ENCODE measurements at places on chromosomes 16 and 17. TPM values are rescaled to one million over a fixed set of nuclear protein-coding genes. Genes with fewer than 3 reads are reported as not detected.

The RAP1GAP2 gene
- total RNA-seq = 45.4 TPM

DNA sequence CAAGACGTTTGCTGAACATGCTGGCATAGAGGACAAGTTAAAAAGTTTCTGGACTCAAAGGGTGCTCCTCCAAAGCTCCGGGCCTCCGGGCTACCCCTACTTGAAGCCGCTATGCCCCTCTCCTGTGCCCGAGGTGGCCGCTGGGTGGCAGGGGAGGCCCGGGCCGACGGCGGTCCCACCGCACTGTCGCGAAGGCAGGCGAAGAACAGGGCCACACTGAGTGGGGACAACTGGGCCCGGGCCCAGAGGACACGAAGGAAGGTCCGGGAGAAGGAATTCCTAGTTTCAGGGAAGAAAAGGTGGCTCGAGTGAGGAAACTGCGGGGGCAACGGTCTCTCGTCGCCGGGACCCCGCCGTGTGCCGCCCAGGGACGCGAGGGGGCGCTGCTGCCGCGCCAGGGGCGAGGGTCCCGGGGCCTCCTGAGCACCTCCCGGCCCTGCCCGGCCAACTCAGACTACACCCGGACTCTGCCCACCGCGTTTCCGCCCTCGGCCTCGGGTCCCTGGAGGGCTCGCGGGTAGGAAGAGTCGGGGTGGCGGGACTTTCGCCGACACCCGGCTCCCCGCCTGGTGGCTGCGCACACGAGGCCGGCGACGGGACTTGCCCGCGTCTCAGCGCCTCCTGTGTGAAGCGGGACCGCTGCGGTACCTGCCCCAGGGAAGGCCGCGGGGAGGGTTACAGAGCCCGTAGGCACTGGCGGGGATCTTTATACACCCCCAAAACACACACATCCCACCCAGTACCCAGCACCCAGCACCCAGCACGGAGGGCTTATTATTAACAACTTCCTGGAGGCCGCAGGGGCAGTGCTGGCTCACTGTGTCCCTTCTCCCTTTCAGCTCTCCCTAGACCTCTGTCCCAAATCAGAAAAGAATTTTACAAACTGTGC lies 772 bp upstream of the CHCT1 start:
- peak; percentile 63 for DNase-seq

The KRTAP17-1 gene
- not detected for total RNA-seq

DNA sequence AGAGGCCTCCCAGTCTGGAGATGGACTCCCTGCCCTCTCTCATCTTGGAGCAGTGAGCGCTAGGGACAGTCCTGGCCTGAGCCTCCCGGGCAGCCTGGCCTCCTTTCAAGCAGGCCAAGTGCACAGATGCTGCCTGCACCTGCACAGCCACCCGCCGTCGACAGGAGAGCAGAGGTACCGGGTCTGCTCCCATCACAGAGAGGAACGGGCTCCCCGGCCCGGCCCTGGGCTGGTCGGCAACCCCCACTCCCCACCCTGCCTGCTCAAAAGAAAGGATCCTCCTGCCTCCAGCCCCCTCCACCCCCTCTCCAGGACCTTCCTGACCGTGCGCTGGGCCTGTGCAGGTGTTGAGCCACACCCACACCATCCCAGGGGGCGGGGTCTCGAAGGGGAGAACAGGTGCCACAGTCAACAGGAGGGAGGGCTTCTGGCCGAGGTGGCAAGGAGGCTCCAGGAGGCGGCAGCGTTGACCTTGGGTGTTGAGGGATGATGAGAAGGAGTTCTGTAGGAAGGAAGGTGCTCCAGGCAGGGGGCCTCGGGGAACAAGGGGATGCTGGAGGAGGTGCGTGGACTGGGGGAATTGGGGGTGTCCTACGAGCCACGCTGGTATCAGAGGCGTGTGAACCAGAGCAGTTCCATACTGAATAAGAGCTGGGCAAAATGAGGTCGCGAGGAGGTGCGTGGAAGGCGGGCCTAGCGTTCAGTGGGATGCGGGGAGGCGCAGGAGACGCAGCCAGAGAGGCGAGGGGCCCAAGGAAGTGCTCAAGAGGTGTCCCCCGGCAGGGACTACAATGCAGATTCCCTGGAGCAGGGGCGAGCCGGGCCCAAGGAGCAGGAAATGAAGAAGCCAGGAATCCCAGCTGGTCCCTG lies 967 bp upstream of the CDH15 start:
- peak; percentile 88 for DNase-seq

The KRT32 gene
- not detected for total RNA-seq

- DNase-seq = no peak
These were observed 639.1 kb downstream of the MAF start for GRCh38 chr16:78961464-78961863.

The NOG gene
- 0.16 TPM for total RNA-seq

DNA sequence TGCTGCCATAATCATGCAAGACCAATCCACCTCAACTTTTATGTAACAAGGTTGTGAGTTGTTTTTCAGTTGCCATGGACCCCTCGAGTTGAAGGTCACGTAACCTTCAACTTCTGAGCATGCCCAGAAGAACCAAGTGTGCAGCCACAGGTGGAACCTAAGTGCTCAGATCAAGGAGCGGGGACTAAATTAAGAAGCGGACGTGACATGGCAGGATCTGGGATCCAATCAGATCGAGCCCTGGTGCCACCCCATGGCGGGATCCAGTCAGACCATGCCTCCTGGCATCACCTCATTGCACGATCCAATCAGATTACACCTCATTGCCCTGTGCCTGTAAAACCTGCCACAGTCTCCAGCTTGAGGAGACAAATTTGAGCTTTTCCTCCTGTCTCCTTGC lies 204.5 kb upstream of the CDH5 start:
- no peak for DNase-seq

DNA sequence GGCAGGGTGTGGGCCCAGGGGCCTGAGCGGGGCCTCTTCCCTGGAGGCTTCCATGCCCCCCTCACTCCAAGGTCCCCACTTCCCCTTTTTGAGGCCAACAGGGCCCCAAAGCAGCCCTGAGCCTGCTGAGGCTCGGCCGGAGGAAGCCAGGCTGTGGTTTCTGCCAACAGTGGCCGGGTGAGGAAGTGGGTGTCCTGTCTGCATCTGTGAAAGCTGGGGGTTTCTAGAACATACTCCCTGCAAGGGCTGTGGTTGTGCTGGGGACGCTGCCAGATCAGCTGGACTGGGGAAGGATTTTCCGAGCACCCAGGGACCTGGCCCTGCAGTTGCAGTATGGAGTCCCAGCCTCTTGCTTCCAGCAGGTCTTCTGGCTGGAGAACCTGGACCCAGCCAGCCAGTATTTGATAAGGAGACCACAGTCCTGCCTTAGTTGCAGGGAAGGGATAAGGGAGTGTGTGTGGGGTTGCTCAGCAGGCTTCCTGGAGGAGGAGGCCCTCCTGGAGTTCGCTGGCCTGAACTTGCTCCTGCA lies 15.7 kb downstream of the ADCY7 start:
- peak; percentile 69 for DNase-seq

The PRAC2 gene
- 19.4 TPM for total RNA-seq

- no peak for DNase-seq
These were observed 46.1 kb upstream of the SLC25A19 start for GRCh38 chr17:75335315-75335714.

DNA sequence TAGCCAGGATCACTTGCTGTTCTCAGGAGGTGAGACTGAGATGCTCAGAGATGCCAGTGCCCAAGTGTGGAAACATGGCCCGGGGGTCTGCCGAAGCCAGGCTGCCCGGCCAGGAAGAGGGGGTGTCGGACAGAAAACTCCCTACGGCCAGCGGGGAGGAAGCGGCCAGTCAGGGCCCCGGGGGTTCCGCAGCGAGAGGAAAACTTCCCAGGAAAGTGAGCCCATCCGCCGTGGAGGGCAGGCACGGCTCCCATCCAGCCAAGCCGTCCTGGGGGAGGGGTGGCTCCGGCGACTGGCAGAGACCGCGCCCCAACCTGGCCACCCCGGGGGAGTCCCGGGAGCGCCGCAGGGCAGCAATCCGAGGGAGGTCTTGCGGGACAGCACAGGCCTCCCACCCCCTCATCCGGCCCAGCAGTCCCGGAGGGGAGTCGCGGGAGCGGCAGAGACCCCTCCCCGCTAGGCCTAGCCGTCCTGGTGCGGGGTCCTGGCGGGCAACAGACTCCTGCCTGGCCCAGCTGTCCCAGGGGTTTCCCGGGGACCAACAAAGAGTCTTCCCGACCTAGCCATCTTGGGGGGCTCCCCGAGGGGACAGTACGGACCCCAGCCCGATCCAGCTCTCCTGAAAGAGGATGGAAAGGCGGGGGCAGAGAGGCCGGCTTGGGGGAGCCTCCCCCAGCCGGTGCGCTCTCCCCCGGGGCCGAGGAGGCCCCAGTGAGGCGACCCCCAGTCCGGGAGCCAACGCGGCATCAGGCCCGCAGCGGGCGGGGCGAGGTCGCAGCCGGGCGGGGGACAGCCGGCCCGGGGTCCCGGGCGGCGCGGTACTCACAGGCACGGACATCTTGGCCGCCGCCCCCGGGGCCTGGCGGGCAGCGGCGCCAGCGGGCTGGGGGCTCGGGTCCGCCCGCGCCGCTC lies 13.8 kb upstream of the BCAR1 start:
- peak; percentile 74 for DNase-seq

The ERN2 gene
- 191 TPM for total RNA-seq

GRCh38 chr16:87431926-87432325 lies 39.8 kb downstream of the MAP1LC3B start:
- no peak for DNase-seq

DNA sequence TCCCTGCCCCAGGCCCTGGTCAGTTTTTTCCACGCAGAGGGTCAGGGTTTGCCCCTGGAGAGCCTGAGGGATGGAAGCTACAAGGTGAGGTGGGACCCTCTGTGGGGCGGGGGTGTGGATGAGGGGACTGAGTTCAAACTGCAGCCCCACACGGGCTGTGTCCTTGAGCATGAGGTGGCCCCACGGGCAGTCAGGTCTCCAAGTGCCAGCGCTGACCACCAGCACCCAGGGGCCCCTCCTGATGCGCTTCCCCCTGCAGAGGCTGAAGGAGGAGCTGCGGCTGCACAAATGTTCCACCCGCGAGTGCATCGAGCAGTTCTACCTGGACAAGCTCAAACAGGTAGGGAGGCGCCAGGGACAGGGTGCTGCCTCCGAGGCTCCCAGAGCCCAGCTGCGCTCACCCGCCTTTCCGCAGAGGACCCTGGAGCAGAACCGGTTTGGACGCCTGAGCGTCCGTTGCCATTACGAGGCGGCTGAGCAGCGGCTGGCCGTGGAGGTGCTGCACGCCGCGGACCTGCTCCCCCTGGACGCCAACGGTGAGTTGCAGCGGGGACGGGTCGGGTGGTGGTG lies 4.3 kb downstream of the TSR3 start:
- no peak for DNase-seq
